GM12878 (cell line): ENCODE measurements at places on chromosomes 4 and X. TPM values are rescaled to one million over a fixed set of nuclear protein-coding genes. Genes with fewer than 3 reads are reported as not detected.

DNA sequence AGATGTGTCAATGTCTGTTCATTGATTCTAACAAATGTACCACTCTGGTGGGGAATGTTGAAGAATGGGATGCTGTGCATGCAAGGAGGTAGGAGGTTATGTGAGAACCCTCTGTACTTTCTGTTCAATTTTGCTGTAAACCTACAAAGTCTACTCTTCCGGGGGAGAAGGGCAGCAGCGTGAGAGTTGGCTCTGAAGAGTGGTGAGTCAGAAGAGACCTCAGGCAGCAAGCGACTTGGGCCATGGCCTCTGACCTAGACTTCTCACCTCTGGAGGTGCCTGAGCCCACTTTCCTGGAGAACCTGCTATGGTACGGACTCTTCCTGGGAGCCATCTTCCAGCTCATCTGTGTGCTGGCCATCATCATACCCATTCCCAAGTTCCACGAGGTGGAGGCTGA lies 26.7 kb downstream of the MANBA start:
- DNase-seq = no peak

- no peak for DNase-seq
Observed at GRCh38 chr4:57190601-57191481, 80.7 kb upstream of the IGFBP7 start.

DNA sequence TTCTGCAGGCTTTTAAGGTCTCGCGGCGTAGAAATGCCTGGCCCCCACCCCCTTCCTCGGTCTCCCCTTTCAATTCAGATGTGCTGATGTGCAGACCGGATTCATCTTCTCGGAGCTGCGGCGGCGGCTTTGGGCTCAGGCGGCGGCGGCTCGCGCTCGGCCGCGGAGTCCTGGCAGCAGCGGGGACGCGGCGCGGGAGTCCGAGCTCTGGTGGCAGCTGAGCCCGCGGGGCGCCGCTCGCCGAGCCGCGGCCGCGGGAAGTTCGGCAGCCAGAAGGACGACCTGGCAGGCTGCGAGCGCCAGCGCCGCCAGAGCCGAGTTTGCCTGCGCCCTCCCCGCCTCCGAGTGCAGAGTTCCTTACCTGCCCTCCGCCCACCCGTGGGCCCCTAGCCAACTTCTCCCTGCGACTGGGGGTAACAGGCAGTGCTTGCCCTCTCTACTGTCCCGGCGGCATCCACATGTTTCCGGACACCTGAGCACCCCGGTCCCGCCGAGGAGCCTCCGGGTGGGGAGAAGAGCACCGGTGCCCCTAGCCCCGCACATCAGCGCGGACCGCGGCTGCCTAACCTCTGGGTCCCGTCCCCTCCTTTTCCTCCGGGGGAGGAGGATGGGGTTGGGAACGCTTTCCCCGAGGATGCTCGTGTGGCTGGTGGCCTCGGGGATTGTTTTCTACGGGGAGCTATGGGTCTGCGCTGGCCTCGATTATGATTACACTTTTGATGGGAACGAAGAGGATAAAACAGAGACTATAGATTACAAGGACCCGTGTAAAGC lies 448 bp downstream of the TLL1 start:
- DNase-seq = no peak

DNA sequence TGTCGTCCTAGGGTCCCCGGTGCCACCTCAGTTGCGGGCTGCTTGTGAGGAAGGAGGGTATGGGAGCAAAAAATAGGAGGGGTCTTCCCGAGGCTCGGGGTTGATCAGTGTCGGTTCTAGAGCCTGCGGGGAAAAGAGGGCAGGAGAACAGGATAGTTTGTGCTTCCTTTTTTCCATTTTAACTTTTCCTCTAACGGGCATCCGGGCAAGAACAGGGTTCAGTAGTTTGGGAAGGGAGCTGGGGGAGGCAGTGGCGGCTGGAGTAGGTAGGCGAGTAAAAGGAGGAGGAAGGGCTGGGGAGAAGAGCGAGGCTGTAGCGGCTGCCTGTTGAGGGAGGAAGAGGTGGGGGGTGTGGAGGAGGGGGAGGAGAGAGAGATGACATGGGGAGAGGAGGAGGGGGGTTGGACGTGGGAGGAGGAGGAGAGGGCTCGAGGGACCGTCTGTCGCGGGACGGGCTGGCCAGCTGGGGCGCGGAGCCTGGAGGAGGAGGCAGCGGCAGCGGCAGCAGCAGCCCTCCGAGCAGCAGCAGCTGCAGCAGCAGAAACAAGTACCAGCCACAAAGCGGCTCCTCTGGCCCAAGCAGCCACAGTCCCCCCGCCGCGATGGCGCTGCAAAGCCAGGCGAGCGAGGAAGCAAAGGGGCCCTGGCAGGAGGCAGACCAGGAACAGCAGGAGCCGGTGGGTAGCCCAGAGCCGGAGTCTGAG lies at the start of gene SLC16A2:
Gene SLC16A2 (plus strand): TSS at position 458 of the 704 bp plus-strand sequence. CDS start 145 bp downstream, at position 603.
- DNase-seq = no peak

GRCh38 chrX:327660-328126 lies 9.1 kb upstream of the GTPBP6 start:
- no peak for DNase-seq

The CT45A1 gene
- total RNA-seq = not detected in 2 replicates

The MUC7 gene
- not detected in 2 replicates for total RNA-seq
